Lower lobe of right lung (tissue), 2 donors: ENCODE measurements at places on chromosomes 1 and 21.

DNA sequence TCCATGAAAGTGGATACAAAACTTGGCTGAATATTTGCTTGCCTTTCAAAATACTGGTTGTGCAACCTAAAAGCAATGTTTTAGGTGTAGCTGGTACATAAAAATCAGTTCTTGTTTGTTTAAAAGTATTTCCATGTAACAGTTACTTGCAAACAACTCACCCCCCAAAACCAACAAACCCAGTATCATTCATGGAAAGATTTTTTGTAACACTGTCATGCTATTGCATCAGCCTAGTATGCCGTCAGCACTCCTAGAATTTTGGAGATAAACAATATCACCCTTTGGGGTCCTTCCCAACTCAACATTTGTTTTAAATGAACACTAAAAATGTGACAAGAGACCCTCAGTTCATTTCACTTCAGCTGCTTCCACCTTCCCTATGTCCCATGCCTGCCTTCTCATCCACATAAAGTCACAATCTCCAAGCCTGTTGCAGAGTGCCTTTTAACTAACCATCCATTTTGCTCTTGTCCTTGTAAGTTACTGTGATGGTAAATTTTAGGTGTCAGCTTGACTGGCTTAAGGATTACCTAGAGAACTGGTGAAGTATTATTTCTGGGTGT, 425.3 kb downstream of the DUSP10 start:
- no peak for DNase-seq

GRCh38 chr1:90850898-90851710, 134.0 kb upstream of the BARHL2 start:
- peak; percentile 86 for DNase-seq

DNA sequence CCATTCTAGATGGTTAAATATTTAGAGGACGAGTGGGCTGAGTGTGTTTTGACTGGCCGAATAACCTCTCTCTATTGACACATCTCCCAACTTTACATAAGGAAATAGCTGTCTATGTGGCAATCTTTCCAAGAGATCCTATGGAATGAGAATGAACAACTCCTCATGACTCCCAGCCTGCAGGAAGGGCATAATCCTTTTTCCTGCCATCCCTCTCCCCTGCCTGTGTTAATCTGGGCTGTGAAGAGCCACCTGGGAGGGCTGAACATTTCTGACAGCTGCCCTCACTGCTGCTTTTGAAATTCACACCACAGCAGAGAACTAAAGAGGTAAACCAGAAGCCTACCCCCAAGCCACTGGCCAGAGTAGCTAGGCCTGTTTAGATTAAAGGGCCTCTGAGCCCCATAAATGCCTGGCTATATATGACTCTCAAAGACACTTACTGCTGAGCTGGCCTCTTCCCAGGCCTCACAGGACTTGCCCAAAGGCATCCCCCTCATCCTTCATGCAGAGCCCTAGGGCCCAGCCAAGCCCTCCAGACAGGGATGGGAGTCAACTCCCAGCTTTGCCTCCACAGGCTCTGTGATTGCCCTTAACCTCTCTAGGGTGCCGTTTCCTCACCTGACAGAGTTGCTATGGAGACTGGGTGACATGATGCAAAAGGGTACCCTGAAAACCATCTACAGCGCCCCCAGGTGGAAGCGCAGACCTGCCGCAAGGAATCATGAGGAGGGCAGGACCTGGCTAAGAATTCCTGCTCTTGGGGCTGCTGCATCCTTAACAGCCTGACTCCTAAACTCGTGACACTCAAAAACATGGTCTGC, 42.0 kb upstream of the LDLRAP1 start:
- DNase-seq: no peak

DNA sequence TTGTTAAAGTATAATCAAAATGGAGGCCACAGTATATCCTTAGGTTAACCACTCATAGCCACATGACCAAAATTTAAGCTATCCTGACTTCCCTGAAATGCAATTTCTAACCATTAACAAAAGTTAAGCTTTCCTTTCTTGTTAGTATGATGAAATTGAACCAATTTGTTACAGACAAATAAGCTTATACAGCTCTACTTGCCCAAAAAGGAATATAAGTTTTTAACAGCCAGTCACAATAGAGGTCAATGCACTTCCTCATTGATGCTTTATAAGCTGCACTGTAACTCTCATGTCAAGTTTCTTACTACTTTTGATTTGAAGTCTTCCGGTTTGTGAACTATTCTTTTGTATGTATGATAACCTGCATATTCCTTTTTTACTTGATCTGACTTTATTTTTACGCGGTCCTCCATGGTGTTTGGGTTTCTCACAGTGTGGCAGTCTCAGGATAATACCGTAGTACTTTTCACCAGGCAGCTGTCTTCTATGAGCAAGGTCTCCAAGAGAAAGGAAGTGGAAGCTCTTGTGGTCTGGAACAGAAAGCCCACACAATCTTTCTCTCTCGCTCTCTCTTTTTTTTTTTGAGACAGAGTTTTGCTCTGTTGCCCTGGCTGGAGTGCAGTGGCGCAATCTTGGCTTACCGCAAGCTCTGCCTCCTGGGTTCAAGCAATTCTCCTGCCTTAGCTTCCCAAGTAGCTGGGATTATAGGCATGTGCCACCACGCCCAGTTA, 331.6 kb downstream of the SRGAP2C start:
- peak; percentile 67 for DNase-seq

DNA sequence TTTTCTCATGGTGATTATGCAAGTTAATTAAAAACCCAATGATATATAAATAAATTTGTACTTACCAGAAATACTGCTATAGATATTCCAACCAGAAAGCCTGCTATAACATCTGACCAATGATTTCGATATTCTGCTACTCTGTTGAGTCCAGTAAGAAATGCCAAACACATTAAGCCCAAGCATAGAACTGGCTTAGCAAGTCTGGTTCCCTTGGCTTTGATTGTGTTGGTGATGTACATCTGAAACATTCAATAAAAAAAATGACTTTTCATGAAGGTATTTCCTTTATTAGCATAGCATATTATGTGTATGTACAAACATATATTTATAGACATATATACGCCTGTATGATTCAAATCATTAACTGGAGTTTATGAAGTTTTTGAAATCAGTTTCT, 82.8 kb downstream of the PLPPR5 start:
- no peak for DNase-seq

- no peak for DNase-seq
Observed at GRCh38 chr21:26236281-26236680, 65.7 kb upstream of the APP start.

GRCh38 chr1:188295157-188295556, 1466.4 kb downstream of the PLA2G4A start:
- DNase-seq: no peak
